Cardiac septum (tissue), 1 donor: ENCODE measurements at places on chromosomes 5 and 9. TPM values are rescaled to one million over a fixed set of nuclear protein-coding genes. Genes with fewer than 3 reads are reported as not detected.

The UGT3A1 gene
- total RNA-seq: not detected

DNA sequence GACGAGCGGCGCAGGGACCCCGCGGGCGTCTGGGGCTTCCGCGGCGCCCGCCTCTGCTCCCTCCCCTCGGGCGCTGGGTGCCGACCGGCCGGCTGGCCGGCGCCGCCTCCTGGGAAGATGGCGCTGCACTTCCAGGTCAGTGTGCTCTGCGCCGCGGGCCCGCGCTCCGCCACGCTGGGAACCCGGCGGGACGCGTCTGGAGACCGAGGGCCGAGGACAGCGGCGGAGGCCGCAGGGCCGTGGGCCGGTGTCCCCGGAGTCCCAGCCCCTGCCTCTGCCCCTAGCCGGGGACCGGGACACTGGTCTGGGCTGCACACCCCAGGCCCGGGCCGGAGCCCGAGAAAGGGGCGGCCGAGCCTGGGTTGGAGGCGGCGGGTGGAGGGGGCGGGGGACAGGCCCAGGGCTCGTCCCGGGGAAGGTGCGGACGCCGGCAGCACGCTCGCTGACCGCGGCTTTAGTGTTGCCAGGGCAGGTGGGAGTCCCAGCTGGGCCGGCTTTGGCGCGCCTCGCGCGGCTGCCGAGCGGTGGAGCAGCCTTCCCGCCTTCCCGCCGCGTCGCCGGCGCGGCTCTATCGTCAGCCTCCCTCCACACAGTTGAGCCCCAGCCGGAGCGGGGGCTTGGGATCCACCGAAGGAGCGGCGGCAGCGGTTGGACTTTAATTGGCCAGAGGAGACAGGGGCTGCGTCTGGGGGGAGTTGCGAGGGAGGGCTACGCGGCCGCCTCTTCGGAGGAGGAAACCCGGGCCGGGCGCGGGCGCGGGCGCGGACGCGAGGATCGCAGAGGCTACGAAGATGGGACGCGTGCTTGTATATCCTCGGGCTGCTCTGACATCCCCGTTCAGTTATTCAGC lies at the start of gene RANBP17:
RANBP17 (plus strand) TSS at position 102 of the 850 bp plus-strand sequence.
- DNase-seq: peak; percentile 81

DNA sequence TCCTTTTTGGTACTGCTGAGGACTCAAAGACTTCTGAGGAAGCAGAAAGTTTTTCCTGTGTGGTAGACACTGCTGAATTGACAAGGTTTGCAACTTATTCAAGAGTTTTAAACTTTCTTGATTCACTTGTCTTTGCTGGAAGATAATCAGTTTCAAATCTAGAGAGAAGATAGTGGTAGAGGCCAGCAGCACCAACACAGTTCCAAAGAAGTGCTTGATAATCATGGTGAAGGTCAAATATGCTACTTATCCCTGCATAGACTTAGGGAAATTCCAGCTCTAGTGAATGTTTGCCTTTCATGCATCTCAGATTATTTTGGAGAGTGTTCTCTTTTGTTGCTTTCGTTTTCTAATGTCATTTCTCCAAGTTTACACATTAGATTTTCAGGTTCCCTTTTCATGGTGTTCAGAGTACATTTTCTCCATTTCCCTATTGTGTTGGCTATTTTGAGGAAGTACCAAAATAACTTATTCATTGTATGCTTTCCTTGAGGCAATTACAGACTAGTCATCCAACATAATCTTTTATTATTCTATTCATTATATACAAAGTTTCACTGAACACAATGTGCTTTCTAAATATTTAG lies 550 bp downstream of the IFNE start:
- DNase-seq: no peak

DNA sequence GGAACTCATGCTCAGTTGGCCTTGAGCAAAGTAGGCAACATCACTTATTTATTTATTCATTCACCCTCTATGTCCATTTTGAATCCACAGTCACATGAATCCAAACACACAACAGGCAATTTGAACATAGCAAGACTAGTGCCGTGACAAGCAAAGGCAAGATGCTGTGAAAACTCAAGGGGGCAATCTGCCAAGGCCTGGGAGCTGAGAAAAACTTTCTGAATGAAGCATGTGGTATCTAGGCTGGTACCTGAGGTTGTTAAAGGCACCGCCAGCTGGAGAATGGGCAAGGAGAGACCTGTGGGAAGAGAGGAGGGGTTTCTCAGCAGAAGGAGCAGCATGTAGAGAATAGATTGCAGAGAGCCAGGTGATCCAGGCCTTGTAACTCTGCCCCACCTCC lies 98.3 kb upstream of the ATP10B start:
- no peak for DNase-seq

GRCh38 chr9:36023260-36024048 lies 13.3 kb upstream of the RECK start:
- peak; percentile 78 for DNase-seq

GRCh38 chr5:113145757-113146387 lies 169.3 kb downstream of the DCP2 start:
- DNase-seq: no peak
